Cortex of kidney (tissue), 1 donor: ENCODE measurements at places on chromosomes 3 and 15.

GRCh38 chr15:73684581-73685455 is 635 bp downstream of the CD276 start:
- DNase-seq, result no peak

DNA sequence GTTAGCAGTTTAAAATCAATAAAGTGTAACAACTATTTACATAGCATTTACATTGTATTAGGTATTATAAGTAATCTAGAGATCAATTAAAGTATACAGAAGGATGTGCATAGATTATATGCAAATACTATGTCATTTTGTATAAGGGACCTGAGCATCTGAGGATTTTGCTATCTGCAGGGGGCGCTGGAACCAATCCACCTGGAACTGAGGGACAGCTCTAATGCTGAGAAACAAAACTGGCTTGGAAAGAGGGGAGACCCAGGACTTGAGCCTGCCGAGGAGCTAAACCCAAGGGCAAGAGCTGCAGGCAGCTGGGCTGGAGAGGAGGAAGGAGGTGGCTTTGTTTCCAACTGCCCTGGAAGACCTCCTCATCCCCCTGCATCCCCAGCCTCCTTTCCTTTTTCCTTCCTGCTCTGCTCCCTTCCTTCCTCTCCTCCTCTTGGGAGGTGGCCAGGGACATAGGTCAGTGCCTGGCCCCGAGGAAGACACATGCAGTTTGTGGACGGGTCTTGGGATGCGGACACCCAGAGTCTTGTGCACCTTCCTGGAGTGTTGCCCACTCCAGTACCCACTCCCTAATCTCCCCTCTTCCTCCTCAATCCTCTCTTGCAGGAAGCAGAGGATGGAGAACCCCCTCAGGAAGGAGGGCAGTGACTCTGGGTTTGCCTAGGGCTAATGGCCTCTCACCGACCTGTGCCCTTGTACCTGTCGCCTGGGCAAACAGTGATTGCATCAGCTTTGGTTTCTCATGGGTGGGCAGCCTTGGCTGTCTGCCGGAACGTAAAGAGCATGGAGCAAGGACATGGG is 825 bp upstream of the RTP3 start:
- DNase-seq, result no peak

DNA sequence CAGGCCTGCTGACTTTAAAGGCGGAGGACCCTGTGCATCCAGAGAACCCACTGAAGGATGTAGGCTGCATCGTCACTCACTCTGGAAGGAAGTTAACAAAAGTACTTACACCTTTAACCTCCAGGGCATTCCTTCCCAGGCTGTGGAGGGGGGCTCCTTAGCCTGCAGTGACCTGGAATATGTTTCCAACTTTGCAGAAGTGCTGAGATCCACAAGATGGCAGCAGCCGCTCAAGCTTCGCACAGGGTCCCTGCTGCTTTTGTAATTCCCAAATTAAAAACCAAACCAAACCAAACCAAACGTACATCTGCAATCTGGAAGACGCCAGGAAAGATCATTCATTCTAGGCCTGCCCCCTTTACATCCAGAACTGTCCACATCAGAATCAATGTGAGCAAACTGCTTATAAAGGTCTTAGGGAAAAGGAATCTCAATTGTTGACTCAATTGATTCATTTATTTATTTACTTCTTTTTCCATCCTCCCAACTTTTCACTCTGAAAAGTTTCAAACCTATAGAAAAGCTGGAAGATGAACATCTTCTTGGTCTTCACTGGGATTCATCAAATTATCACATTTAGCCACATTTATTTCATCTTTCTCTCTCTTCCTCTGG is 70.5 kb upstream of the KLHL25 start:
- no peak for DNase-seq

GRCh38 chr3:151580591-151580990 is 119.7 kb upstream of the IGSF10 start:
- DNase-seq, result no peak

- no peak for DNase-seq
These were observed 110.6 kb upstream of the MEF2A start for GRCh38 chr15:99454941-99455788.

GRCh38 chr3:53817809-53818208 is 28.4 kb downstream of the CHDH start:
- no peak for DNase-seq

DNA sequence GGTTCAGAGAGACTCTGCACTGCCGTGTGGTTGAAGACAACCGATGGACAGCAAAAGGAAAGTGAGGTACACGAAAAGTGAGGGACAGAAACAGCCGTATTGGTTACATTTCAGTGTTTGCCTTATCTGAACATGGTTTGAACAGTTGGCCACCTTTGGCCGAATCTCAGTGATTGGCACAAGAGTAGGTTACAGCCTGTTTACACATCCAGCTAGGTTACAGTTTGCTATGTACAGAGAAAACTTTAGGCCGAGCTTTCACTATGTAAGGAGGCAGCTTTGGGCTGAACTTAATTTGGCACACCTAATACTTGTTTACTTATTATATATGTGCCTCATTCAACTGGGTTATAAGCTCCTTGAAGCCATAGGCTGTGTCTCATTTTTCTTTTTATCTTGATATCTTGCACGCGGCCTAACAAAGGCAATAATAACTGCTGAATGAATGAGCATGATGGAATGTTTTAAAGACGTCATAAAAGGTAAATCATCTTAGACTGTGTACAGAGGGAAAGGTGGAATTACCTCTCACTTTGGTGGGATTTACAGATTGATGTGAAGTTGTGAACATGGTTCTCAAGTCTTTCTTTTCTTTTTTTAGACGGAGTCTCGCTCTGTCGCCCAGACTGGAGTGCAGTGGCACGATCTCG is 17.2 kb upstream of the GREM1 start:
- DNase-seq, result no peak

DNA sequence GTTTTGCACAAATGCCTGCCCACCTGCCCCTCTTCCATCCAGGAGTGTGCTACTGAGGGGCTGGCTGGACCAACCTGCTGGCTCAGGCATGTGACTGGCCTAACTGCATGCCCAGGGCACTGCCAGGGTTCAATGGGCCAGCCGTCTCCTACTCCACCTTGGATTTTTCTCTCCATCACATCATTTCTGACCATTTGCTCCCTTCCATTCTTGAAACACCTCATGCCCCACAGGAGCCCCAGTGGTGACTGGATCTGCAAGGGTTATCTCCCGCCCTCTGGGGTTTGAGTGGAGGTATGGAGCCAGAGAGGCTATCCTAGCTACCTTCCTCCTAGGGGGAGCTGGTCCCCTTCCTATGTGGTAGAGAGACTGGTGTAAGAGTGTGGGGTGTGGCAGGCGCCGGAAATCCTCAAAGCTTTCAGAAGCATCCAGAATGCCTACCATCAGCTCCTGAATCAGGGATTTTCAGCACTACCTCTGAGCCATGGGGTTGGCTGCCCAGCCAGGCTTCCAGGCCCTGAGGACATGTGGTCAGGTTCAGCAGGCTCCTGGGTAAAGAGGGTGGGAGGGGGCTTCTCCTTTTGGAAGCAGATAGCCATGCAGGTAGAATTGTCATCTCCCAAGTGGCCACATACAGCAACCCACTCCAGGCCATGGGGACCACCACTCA is 2.9 kb upstream of the MANF start:
- DNase-seq, result no peak
